ENCODE measurements at places on chromosomes 7 and 10.

DNA sequence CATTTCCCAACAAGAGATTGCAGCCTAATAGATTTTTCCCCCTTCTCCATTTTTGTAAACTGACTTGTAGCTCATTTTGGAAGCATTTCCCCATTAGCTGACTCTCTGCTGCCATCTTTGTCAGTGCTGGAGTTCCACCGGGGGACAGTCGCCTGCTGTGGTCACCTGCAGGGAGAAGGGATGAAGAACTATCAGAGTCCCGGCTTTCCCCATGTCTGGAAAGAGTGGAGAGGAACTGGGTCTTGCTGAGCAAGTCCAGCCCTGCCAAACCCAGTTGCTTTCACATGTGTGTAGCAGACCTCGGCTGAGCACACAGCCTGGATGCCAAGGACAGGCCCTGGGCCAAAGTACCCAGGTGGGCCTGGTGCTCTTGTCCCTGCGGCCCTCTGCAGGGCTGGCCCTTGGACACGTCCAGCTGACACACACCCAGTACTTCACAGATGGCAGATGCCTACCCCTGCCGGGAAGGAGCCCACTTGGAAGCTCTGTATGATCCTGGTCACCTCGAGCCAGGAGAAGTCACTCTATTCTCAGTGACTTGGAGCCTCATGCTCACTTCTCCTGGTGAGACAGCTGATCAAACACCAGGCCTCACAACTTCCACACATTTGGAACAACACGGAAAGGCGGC, 157.3 kb upstream of the NPVF start:
- DNase-seq = no peak

DNA sequence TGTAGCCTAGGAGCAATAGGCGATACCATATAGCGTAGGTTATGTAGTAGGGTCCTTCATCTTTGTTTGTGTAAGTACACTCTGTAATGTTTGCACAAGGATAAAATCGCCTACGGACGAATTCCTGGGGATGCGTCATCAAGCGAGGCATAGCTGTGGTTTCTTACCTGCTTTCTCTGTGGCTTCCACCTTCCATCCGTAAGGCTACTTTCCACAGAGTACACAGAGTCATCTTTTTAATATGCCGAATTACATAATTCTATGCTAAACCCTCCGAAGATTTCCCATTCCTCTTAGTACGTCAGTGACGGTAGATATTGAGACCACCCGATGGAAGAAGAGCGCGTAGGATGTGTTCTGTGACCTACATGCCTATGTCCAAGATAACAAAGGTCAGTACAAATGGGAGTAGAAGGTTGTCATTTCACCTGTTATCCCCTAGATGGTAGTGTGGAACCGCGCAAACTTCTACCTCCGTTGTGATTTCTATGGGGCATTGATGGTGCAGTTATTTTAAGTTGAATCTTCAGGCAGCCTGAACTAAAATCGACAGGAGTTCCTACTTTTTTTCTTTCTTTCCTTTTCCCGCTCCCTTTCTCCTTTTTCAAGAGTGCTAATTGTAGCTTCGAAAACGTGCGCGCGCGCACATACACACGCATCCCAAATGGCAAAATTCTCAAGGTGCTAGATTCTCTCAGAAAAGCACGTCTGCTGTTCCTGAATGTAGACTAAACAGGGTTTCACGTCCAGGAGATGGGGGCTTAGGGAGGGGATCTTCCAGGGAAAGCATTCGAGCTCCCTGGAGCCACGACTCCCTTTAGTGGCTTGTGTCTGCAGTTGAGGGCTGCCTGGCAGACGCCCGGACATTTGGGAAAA, 111.7 kb upstream of the MBL2 start:
- DNase-seq = peak; percentile 90

- DNase-seq = no peak
Observed at GRCh38 chr7:148327379-148327778, 263.2 kb upstream of the C7orf33 start.

DNA sequence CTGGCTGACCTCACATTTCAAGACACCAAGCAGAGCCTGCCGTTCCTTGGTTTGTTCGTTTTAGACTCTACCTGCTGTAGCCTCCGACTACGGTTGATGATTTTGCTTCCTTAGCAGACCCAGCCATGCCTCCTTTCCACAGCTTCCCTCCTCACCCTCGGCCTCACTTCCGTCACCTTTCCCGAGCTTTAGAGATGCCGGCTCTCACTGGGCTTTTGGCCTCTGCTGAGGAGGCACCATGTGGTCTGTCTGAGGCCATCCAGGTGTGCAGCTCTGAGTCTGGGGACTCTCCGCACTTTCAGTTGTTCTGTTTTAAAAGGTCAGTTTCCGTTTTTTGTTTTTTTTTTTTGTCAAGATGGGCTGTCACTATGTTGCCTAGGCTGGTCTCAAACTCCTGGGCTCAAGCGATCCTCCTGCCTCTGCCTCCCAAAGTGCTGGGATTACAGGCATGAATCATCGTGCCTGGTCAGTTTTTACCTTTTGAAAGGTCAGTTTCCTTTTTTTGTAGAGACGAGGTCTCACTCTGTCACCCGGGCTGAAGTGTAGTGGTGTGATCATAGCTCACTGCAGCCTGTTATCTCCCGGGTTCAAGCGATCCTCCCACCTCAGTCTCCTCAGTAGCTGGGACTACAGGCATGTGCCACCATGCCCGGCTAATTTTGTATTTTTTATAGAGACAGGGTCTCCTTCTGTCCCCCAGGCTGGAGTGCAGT, 11.7 kb downstream of the ORAI2 start:
- no peak for DNase-seq

DNA sequence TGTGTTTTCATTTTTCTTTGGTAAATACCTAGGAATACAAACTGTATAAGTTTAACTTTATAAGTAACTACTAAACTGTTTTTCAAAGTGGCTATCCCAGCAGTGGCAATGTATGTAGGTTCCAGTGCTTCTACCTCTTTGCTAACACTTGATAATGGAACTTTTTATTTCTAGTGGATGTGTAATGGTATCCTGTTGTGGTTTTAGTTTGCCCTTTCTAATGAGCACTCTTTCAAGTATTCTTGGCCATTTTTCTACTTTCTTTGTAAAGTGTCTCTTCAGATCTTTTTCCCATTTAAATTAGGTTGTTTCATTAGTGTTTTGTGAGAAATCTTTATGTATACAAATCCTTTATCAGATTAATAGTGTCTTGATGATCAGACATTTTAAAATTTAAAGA, 4.6 kb downstream of the KIF20B start:
- no peak for DNase-seq

DNA sequence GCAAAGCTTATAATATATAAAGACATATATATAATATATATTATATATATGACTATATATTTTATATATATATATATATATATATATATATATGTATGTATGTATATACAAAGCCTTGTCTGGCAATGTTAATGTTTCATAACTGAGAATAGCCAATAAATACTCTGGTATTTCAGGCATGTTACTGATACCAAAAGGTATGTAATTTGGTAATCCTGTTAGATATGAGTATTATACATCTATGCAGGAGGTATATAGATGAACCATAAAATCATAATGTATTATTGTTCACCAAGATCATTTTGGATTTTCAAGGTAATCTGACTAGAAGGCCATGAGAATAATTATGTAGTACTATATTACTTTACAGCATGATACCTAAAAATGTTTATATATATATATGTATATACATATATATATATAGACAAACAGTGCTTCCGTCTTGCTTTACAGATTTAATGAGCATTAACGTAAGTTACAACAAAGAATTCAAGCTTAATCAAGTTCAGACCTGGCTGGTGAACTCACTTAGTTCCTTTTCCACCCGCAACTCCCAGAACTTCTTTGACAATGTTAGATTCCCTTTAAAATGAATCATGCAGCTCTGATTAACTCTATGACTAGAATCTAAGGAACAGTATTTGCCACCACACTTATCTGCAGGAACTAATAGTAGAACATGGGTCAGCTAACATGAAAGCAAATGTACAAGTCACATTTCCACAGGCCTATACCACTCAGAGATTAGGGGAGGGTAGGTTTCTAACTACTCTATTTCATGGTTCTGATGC, 82.7 kb downstream of the SLC25A13 start:
- no peak for DNase-seq

DNA sequence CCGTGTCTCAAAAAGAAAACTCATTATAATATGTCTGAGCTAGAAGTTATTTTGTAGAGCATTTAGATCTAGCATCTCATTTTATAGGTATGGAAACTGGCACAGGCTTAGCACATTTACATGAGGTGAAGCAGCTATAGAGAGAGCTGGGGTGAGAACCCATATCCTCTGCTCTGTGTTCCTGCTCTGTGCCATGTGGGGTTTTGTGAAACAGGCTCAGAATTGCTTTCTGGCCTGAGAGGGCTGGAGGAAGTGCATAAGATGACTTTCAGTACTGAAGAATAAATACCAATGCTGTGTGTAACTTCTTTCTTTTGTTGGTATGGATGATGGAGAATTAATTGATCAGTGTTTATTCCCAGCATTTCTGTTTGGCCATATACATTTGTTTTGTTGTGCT, 159.1 kb downstream of the LRRC4 start:
- no peak for DNase-seq

DNA sequence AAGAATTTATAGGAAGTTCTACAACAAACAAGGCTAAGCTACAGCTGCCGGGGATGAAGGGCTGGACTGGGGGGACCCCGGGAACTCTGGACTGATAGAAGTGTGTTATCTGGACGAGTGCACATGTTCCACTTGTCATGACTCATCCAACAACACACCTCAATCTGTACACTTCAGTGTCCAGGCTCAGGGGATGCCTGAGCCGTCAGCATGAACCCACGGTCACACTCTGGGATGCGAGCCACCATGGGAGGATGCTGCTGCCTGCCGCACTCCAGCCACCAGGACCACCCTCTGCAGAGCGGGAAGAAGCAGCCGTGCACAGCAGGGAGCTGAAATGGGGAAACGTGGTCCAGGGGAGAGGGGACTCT, 67.5 kb downstream of the MAD1L1 start:
- no peak for DNase-seq

DNA sequence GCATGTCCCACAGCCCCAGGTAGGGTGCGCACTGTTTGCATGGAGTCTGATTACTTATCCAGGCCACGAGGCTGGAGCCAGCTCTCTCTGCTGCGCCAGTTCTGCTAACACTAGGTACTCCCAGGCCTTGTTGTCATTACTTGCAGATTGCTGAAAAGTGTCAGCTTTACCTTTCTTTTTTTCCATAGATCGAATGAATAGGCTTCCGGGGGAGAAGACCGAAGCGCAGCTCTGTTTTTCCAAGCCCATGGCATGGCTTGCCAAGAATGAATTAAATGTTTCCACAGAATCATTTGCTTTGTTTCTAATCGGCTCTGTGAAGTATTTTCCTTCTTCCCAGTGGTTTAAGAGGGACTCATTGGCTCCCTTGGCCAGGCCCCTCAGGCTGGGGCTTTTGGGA, 285.8 kb downstream of the BMPER start:
- no peak for DNase-seq

GRCh38 chr10:35043796-35044344, 46.3 kb downstream of the CUL2 start:
- no peak for DNase-seq

DNA sequence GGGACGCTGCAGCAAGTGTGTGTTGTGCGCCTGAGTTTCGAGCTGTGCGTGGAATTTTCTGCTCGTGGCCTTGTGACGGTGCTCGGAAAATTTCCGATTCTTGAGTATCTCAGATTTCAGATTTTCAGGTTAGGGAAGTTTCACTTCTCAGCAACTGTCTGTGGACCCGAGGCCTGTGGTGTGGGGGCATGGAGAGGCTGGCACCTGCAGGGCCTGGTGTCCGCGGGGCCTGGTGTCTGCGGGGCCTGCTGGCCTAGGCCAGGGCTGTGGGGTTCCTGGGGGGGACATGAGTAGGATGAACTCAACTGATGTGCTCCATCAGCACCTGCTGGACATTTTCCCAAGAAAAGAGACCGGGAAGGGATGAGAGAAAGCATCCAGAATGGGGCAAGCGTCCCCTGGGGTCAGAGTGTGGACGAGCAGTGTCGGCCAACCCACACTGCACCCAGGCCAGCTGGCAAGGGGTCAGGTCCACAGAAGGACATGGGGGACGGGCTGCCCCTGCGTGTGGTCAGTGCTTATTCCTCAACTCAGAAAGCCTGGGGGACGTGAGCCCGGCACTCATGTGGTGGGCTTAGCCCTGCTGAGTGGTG, 31.3 kb upstream of the SHH start:
- DNase-seq = no peak

DNA sequence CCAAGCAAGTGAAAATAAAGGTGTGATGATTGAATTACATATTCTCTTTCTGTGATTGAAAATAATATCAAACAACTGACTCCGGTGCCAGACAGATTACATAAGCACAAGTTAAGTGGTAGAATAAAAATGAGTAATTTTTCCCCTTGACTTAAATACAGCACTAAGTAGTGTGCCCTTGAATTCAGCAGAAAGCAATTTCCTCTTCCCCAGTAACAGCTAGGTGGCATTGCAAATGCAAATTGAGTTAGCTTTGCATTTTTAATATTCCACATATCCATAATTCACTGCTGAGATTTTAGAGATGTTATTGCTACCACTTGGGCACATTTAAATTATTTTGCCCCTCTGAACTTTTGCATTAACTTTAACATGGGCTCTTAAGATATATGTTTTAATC, 89.8 kb upstream of the NPVF start:
- no peak for DNase-seq

DNA sequence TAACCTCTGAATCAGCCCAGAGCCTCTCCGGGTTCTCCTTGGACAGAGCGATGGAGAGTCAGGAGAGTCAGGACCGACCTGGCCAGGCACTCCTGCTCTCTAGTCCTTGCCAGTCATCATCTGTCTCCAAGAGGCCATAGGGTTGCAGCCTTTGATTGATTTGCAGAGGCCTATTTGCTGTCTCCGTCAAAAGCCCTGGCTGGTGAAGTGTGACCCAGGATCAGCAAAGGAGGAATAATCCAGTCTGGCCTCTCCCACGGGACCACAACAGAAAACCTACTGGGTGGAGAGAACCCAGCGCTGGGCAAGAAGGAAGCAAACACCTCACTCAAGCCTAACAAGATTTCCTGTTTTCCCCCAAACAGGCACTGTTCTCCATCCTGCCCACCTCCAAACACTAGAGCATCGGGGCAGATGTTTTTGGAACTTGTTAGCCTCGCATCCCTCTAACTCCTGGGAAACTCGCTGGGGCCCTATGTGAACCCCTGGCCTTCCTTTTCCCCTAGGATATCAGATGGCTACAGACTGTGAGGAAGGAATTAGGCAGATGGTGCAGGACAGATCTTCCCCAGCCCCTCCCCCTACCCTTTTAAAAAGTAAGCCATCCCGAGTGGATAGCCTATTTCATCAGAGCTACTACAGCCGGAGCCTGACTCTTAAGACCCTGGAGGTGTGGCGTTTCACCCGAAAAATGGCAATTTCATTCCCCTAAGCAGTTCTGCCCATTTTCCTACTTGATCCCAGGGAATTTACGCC, 54.3 kb downstream of the PODXL start:
- DNase-seq = no peak

DNA sequence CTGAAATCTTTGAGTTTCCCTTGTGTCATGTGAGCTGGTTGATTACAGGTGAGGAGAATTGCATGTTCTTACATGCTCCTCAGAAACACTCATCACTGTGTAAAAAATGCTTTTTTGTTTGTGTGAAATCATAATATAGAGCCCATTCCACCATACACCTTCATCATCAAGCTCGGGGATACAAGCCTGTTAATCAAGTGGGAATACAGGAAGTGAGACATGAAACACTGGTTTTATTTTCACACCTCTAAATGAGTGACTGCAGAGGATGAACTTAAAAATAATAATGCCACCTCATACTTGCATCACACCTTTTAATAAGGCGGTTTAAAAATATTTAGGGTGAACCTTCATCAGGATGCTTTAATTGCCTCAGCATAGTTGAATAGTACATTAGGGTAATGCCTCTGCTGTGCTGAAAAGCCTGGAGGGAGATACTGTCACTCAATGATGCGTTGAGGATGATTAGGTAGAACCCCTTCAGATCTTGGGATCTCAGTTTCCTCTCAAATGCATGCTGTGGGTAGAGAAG, 164.6 kb downstream of the AUTS2 start:
- DNase-seq = no peak

All from eye (tissue), 1 donor.